ENCODE measurements at places on chromosomes 2 and 18.

GRCh38 chr2:71557321-71557720 is 104.0 kb downstream of the DYSF start:
- DNase-seq, result no peak

- DNase-seq, result no peak
Measured at GRCh38 chr2:230676546-230676945, 36.1 kb upstream of the CAB39 start.

DNA sequence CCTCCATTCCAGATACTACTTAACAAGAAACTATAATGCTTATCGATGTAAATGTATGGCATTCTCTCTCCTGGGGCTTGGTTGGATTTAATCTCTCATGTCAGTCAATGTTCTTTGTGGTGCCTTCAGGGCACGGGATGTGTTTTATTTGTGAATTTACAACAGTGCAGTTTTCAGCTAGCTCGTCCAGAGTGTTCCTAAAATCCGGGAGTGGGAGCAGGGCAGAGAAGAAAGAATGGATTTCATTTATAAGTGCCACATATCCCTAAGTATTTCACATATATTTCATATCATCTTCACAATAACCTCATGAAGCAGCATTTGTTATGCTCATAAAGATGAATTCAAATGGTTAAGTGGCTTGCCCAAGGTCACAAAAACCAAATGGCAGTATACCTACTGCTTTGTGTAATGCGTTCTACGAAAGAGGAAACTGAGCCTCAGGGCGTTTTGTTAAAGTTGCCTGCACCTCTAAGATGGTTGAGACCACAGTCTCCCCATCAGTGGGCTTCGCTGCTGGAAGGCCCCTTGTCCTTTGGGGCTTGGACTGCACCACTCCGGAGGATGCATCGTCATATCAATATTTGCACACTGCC is 134.7 kb upstream of the MGAT5 start:
- DNase-seq, result no peak

DNA sequence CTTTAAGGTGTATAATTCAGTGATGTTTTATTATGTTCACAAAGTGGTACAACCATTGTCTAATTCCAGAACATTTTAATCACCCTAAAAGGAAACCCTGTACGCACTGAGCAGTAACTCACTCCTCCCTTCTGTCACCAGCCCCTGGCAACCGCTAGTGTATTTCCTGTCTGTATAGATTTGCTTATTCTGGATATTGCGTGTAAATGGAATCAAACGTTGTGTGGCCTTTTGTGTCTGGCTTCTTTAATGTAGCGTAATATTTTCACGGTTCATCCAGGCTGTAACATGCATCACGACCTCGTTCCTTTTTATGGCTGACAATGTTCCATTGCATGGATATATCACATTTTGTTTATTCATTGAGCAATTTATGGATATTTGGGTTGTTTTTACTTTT is 8.3 kb downstream of the ZDBF2 start:
- DNase-seq, result no peak

GRCh38 chr2:41925712-41926111 is 122.1 kb upstream of the PKDCC start:
- DNase-seq, result no peak

DNA sequence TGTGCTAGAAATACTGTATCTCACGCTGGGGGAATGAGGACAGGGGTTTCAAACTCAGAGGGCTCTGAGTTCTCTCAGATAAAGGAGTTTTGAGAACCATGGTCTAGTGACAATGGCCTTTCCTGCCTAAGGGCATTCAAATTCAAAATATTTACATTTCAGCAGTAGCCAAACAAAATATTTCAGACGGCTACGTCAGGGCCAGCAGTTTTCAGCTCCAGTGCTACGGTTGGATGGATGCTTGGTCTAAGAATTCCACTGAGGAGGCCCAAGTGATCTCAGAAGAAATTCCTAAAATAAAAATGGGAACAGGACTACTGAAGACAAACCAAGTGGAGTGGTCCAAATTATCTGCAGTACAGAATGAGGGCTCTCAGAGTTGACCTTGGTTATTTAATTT is 41.1 kb upstream of the SCG2 start:
- no peak for DNase-seq

GRCh38 chr18:35415511-35416073 is 38.5 kb upstream of the ZNF396 start:
- DNase-seq, result no peak

DNA sequence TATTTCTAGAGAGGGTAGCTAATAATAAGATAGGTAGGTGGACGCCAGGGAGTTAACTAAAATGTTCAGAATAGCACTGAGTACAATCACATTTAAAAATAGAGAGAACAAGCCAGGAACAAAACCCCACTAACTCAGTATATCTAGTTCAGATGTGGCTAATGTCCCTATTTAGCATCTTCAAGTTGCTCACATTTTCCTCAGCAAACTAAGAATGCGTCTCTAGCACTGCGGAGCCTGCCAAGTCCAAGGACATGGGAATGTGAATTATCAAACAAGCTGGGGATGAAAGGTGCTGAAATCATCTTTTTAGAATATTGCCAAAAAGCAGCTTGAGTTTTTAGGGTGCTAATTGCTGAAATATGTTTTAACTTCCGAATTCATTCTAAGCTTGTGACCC is 398.5 kb upstream of the FIGN start:
- DNase-seq, result no peak

- no peak for DNase-seq
Measured at GRCh38 chr18:80196528-80197320, 50.6 kb downstream of the PARD6G start.

GRCh38 chr2:240390091-240391073 is 45.1 kb upstream of the GPC1 start:
- DNase-seq, result no peak

DNA sequence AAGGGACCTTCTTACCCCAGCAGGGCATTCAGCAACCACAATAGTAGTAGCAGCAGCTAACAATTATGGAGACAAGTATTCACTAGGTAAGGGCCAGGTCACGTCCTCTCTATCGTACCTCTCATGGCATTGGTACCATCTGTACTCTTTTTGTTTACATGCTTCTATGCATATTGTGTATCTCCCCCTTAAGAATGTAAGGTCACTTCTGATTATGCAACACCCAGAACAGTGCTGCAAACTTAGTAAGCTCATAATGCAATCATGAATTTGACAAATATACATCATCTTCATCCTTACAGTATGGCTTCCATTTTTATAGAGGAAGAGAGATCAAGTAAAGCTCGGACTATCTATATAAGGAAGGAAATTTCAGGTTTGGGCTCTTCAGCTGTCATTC is 46.1 kb downstream of the SPRED2 start:
- no peak for DNase-seq

GRCh38 chr2:120441744-120442471 is 96.0 kb downstream of the INHBB start:
- DNase-seq, result no peak

DNA sequence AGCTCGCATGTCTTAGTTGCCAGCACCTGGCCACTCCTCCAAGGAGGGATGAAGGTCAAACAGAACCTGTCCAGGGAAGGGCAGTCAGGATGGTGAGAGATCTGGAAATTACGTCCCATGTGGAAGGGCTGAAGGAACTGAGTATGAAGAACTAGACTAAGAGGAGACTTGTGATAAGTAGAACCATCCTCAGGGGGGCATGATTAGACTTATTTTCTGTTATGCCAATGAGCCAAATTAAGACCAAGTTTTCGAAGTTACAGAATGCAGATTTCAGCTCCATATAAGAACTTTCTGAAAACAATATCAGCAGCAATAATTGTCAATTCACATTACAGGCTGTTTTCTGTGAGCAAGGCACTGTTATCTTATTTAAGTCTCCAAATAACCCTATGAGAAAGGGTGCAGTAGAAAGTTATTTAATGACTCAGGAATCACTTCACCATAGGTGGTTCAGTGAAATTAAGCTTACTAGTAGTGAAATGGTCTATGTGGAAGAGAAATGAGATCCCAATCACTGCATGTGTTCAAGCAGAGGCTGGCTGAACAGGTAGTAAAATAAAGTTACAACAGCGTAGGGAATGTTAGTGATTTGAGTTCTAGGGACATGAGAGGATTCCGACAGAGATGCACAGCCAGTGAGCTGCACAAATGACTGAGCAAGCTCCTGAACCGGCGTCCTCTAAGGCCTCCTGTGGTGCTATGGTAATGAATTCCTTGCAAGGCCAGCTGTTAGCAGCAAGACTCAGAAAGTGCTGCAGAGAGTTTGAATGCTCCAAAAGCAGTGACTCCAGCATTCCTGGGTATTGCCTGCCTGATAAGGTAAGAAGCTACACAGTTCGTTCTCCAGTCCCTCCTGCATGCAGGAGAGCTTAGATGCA is 4.5 kb upstream of the DYM start:
- no peak for DNase-seq

GRCh38 chr2:146246736-146247523 is 1597.9 kb upstream of the ACVR2A start:
- DNase-seq, result no peak

DNA sequence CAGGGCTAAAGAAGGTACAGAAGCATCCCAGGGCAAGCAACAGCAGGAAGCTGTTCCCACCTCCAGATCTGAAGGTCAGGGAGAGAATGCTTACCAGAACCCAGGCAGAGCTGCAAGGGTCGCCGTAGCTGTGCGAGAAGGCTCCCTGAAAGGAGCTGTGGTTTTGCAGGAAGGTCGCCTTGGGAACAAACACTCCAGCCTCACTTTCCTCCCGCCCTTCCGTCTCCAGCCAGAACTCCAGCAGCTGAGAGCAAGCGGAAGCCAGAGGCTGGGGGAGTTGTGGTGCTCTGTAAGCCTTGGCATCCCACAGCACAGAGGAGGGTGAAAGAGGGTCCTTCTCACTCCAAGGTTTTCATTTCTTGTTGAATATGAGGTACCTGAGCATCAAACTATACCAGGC is 18.3 kb upstream of the ICOS start:
- no peak for DNase-seq

DNA sequence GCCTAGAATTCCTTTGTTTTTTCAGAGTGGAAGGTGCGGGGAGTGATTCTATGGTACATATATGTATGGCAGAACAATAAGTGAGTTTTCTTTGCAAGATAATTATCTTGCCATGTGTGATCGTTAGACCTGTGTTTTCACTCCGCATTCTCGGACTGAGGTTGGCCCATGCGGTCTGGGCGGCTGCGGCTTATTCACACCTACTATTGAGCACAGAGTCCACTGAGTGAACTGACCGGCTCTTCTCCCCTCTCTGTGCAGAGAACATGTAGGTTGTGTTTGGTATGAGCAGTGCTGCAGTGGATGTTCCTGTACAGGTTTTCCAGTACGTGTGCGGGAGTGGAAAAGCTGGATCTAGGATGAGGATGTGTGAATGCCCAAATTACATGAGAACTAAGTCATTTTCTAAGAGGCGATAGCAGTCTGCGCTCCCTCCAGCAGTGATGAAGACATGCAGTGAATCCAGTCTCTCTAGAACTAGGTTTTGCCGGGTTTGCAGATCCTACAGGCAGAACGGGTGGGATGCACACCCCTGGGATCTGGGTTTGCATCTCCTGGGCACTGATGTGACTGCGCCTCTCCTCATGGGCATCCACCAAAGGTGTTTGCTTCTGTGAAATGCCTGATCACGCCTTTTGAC is 27.1 kb downstream of the MTERF4 start:
- no peak for DNase-seq

DNA sequence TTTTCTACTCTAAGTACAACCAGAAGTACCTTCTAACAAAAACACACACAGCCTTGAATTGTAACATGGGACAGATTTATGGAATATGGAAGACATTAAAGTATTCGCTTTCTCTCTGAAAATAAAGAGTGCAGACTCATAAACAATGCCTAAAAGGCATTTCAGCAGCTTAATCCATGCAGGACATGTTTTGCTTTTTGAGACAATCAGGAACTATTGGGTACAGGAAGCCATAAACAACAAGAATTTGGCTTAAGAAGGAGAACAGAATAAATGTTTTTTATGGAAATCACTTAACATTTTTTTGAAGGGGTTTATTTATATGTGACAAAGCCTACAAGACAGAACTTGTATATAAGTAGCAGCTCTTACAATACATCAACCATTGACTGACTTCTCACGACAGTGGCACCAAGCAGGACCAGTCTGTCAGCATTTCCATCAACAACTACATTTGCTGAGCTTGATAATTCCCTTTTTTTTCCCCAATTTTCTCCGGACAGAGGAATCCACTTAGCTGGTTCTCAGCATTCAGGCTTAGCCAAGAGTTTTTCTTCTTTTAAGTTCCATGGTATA is 140.1 kb downstream of the EXOC6B start:
- no peak for DNase-seq

- DNase-seq, result no peak
Measured at GRCh38 chr2:40487602-40488001, 35.7 kb upstream of the SLC8A1 start.

DNA sequence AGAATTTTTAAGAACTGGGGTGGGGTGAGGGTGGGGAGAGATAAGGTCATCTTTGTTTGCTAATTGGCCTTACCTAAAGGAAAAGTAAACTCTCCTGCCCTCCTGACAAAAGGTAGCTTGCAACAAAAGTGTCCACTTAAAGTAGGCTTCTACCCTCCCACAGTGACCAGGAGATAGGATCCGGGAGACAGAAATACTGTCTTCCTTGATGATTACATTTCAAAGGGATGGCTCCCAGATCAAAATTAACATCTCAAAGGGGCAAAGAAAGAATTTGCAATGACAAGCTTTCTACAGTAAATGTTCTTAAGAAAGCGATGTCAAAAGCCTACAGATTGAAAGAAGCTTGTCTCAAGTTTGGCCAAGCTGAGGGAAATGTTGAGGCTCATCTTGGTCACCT is 775.3 kb downstream of the CPS1 start:
- no peak for DNase-seq

- no peak for DNase-seq
Measured at GRCh38 chr2:19576411-19576810, 218.0 kb upstream of the OSR1 start.

DNA sequence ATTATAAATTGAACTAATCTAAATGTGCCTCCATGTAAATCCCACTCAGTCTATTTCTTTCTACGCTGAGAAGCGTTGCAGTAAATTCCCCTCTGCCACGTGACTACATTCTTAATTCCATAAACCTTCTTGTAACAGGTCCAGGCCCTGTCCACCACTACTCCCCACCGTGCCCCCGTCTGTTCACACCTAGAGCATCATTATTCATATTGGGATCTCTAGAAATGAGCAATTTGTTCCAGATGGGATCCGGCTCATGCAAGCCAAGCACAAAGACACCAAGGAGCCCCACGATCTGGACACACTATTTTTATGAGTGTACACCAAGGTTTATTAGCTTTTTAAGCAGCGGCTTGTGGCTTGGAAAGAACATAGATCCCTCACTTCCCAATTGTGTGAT is 38.2 kb downstream of the BOLA3 start:
- no peak for DNase-seq

All from esophagus squamous epithelium (tissue), 5 donors.